HT1080 (cell line): ENCODE measurements at places on chromosomes 1 and 21. TPM values are rescaled to one million over a fixed set of nuclear protein-coding genes. Genes with fewer than 3 reads are reported as not detected.
A peak's percentile ranks its signal among the peaks of the same experiment; 100 is the strongest.

- no peak for DNase-seq
These were observed 145.5 kb downstream of the ETS2 start for GRCh38 chr21:38951095-38951730.

DNA sequence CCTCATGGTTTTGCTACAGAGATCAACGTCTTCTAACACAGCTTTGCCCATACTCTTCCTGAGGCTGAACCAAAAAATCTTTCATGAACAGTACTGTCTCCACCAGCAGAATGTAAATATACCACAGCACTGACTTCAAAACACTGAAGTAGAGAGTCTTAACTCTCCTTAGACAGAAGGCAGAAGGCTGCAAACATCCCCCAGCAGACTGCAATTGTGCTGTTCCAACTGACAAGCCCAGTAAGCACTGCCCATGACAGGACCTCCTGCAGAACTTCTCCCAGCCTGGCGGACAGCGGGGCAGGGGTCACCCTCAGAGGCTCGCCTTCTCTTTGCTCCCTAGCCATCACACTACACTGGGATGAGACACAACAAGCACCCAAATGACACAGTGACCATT is 218.7 kb downstream of the RERE start:
- no peak for DNase-seq

- no peak for DNase-seq
These were observed 16.0 kb downstream of the RBBP4 start for GRCh38 chr1:32666901-32667566.

DNA sequence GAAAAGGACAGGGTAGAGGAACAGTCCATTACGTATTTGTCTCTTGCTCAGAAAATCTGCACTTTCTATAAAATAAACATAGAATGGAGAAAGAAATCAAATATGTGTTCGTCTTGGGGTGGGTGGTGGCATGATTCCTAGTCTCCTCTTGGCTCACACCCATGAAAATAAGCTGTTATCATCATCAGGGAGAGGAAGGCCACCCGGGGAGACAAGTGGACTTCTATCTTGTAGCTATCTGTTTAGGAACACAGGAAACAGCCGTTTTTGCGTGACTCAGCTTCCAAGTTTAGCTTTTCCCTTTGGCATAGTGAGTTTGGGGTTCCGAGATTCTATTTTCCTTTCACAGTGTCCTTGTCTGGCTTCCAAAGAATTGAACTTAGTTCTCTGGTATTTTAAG is 622.3 kb downstream of the PTPRU start:
- DNase-seq, result no peak

DNA sequence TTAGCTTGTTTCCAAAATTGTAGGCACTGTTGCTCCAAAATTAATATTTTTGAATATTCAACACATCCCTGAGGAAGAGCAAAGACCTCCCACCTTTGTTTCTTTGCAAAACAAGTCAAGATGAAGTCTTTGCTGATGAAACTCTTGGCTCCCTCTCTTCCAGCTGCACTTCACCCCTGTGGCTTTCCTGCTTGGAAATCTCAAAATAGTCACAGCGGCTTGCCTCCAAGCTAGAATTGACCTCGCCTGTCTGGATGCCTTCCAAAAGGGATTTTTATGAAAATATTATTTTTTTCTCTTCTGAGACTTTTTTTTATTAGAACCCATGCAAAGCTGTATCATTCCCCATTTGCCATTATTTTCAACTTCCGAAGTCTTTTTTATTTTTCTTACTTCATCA is 71.1 kb upstream of the MROH9 start:
- no peak for DNase-seq

GRCh38 chr1:226952118-226952441 is 12.0 kb downstream of the COQ8A start:
- DNase-seq, result no peak

- no peak for DNase-seq
These were observed 40.1 kb downstream of the ZNF281 start for GRCh38 chr1:200369706-200370105.

- peak; percentile 54 for DNase-seq
These were observed 22.9 kb downstream of the TCP10L start for GRCh38 chr21:32562426-32562825.

The BACE2 gene
- total RNA-seq, result 37.6 and 46.0 TPM in 2 replicates

The CYP4X1 gene
- total RNA-seq, result 0.03 TPM in 2 replicates

The TINAGL1 gene
- total RNA-seq, result 14.5 and 16.0 TPM in 2 replicates
